ENCODE measurements at places on chromosomes 13 and 19.

DNA sequence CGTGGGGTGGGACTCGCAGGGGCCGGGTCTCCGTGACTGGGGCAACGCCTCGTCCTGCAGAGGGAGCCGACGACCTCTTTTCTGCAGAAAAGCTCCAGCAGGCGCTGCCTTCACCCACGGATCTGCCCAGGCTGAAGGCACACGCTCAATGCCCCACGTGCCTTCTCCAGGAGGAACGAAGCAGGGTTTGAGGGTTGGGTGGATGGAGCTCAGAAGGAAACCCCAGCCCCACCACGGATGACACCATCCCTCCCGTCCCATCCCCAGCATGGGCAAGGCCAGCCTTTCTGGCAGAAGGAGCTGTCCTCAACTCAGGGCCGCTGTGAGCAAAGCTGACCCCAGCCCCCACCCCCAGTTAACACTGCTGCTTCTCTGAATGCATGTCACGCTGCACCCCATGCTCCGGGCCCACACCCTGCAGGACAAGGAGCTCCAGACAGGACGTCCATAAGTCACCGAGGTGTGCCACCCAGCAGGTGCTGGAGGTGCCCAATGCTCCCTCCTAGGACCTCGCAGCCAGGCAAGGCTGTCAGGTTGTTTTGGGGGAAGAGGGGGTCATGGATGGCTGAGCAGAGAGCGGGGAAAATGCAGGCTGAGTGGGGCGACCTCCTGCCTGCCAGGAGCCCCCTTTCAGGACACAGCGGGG is 7.4 kb downstream of the C19orf25 start:
- no peak for DNase-seq

DNA sequence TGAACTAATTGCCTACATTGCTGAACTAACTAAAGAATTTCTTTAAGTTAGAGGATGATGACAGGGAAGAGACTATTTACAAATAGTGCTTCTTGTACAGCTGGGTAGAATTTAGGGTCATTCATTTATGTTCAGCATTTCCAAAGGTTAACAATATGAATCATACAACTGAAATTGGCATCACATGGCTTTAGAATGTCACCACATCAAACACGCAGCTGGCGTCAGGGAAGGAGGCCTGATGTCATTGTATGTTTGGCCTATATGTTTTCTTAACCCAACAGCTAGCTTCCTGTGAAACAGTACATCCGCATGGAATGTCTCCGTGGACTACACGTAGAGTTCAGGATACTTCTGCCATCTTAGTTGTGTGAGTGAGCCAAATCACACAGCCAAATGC is 99.0 kb upstream of the TNFSF11 start:
- DNase-seq: no peak

- DNase-seq: no peak
Observed at GRCh38 chr19:51108805-51109146, 567 bp upstream of the CTU1 start.

GRCh38 chr13:26348966-26349365 is 95.0 kb downstream of the CDK8 start:
- no peak for DNase-seq

DNA sequence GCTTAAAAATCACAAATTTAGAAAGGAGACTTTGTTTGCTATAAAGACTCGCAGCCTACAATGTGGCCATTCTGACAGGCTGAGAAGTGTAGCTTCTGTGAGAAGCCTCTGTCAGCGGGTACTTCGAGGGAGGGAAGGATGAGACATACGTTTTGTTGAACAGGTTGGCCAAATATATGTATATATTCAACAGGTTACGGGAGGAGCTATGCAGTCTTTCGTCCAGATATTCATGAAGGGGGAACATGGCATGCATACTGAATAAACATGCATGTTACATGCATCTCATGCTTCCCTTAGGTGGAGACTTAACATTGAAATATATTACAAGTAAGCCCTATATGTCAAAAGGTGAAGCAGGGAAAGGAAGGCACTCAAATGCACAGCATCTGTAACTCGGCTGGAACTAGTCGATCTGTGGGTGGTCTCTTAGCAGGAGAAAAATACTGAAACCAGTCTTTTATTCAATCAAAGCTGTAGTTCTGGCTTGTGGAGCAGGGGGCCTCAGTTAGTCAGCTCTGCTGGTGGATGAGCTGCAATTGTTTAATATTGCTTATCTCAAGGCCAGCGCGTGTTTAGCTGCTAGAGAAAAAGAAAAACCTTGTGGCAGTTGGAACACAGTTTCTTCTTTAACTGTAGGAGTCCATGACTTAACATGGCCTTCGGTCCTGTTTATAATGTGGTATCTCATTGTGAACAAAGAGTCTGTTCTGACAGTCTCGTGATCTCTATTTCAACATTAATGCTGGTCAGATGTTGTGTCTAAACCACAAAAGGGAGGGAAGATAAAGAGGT is 94.3 kb downstream of the FAM216B start:
- no peak for DNase-seq

DNA sequence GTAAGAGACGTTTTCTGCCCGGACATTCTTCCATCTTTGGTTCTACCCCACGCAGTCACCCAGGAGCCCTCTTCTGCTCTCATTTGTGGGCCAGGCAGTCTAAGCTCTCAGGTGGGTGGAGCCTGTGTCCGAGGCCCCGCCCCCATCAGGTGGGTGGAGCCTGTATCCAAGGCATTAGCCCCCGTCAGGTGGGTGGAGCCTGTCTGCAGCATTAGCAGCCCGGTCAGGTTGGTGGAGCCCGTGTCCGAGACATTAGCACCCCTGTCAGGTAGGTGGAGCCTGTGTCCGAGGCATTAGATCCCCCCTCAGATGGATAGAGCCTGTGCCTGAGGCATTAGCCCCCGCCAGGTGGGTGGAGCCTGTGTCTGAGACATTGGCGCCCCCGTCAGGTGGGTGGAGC is 45.5 kb upstream of the C13orf46 start:
- DNase-seq: no peak

DNA sequence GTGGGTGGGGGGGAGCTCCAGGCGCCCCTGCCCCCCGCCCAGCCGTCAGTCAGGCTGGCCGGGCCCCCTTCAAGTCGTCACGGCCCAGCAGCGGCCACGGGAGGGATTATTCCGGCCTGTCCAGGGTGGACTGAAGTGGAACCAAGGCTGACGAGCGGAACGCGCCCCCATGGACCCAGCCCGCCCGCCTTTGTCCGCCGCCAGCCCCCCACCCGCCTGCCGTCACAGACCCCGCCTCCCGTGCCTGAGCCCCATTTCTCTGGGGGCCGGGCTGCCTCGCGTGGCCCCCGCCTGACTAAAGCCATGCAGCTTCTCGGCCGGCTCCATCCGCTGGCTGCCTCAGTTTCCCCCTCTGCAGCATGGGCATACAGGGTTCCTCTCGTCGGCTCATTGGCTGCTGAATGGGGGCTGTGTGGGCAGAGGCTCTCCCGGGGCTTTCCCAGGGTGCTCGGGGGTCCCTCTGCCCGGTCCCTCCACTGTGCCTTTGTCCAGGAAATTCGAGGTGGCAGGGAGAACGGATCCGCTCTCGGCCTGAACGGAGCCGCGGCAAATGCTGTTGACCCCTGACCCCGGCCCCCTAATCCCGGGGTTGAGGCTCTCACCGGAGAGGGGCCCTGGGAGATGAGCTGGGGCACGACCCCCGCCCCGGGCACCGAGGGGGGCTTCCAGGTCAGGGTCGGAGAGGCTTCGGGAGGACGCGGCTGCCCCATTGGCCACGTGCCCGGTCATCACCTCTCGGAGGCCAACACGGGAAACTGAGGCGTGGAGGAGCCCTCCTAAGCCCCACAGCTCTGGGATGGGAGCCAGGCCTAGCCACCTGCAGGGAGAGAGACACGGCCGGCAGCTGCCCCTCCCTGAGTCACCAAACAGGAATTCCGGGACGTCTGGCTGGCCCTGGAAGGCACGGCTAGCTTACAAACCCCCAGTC is 27.4 kb downstream of the EFNA2 start:
- DNase-seq: no peak

DNA sequence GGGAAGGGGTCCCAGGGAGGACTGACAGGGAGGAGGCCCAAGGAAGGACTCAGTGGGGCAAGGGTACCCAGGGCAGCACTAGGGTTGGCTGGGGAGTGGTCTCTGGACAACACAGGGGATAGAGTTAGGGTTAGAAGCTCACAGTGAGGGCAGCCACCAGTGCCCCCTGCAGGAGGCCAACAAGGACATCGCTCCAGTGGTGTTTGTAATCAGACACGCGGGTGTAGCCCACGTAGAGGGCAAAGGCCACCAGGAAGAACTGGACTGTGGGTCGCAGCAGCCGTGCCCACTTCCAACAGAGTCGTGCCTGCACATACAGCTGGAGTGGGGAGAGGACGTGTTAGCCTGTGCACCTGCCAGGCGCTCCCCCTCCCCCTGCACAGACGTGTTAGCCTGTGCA is 9.2 kb downstream of the PLPP2 start:
- no peak for DNase-seq

DNA sequence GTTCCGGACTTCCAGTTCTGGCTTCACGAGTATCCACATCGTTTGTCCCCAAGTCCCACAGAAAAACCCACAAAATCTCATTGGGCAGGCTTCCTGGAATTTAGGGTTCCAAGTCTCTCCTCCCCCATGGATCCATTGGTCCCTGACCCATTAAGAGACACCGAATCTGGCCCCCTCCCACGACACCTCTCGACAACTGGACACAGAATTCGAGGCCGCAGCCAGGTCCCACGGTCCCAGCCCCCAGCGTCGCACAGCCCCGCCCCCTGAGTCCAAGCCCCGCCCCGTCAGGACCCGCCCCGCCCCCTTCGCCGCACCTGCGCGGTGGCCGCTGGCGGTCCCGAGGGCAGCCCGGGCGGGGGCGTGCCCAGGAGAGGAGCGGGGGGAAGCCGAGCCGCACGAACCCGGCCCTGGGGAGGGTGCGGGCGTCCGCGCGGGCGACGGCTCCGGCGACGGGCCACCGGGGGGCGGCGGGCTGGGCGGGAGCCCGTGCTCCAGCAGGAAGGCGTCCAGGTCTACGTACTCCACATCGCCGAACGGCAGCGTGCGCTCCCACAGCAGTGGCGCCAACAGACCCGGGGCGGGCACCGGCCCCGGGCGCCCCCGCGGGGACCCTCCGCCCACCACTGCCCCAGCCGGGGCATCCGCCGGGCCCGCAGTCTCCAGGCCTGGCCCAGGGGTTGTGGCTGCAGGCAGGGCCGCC is 1.8 kb downstream of the DBP start:
- no peak for DNase-seq

DNA sequence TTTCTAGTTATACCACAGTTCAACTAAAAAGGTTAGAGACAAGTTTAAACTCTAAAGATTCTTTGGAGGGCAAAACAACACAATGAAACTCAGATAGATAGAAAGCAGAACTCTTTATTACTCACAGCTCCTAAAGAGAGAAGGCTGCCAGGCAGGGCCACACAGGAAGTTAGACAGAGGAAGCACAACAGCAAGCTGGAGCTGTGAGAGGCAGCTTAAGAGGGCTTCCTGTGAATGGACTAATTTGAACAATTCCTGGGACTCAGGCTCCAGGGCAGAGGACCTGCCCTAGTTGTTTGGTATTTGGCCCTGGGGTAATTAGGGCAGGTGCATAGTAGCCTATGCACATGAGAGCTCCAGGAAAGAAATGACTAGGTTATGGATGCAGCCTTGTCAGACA is 803.6 kb downstream of the DIAPH3 start:
- no peak for DNase-seq

DNA sequence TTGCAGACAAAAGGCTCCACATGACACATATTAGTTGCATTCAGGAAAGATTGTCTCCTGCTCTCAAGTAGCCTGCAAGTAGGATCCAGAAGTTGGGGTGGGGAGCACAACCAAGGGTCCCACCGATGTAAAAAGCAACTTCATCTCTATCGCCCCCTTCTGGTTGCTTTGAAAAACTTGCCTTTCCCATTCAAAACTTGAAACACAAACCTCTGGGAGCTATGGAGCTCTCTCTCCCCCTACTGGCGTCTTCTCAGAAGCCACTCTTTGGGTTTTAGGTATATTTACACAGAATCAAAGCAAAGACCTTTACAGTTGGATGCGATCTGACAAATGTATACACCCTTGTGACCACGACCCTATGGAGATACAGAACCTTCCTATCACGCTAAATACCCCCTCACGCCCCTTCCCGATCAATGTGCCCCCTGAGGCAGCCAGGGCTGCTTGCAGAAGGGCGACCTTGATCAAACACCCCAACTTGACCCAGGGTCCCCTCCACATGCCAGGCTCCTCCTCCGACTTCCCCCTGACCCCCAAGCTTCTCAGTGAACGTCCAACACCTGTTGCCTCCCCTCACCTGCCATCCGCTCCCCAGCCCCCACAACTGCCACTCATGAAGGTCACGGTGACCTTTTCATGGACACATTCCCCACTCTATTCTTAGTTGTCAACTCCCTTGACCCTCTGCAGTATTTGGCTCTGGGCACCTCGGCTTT is 10.1 kb downstream of the NOSIP start:
- no peak for DNase-seq

- DNase-seq: no peak
Observed at GRCh38 chr13:100600915-100601314, 12.3 kb upstream of the GGACT start.

GRCh38 chr13:42380420-42381164 is 108.6 kb downstream of the AKAP11 start:
- no peak for DNase-seq

DNA sequence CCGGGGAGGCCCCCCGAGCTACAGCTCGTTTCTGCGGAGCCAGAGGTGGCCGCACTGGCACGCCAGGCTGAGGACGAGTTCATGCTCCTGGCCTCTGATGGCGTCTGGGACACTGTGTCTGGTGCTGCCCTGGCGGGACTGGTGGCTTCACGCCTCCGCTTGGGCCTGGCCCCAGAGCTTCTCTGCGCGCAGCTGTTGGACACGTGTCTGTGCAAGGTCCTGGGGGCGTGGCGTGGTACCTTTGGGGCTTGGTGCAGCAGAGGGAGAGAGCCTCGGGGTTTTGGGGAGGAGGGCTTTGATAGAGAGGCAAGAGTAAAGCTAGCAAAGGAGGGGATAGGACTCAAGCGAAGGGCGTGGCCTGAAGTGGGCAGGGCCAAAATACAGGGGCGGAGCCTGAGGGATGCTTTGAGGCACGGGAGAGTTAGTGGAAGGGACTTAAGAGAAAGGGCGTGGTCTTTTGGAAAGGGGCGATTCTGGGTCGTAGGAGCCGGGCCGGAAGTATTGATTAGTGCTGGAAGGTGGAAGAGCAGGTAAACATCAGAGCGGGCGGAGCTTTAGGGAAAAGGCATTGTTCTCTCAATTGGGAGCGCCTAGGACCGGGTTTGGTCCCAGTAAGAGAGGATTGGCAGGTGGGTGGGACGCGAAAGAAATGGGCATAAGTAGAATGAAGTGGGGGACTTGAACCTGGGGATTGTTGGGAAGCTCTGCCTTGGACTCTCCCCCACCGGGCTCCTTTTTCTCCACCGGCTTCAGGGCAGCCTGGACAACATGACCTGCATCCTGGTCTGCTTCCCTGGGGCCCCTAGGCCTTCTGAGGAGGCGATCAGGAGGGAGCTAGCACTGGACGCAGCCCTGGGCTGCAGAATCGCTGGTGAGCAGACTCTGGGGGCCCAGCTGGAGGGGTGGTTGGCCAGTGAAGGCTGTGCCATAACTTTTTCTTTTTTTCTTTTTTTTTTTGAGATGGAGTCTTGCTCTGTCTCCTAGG is 1.2 kb downstream of the PPM1N start:
- DNase-seq: no peak

DNA sequence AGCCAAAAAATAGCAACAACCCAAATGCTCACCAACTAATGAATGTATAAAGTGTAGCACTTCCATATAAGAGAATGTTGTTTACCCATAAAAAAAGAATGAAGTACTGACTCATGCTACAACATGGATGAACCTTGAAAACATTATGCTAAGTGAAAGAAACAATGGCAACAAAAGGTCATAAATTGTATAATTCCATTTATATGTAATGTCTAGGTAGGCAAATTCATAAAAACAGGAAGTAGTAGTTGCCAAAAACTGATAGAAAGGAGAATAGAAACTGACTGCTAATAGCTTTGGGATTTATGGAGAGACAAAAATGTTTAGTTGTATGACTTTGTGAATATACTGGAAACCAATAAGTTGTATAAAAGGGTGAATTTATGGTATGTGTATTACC is 21.6 kb downstream of the MYCBP2 start:
- no peak for DNase-seq

Data from cortex of kidney (tissue), 1 donor.